Activated naive CD8-positive, alpha-beta T cell treated with anti-CD3 and anti-CD28 coated beads, Interleukin-2, amount 10 ng/mL, durations not matched to agents 7 days and 5 days (primary cell): ENCODE measurements at places on chromosomes 1 and 21. TPM values are rescaled to one million over a fixed set of nuclear protein-coding genes. Genes with fewer than 3 reads are reported as not detected.
A peak's percentile ranks its signal among the peaks of the same experiment; 100 is the strongest.

ARV1 gene
- 18.6 TPM for total RNA-seq

GRCh38 chr21:44887807-44888580 is 14.5 kb upstream of the PTTG1IP start:
- peak overlapping the region; percentile 30 for H3K27ac ChIP-seq
- H3K4me3 ChIP-seq = no peak overlapping the region
- no peak for DNase-seq
- H3K4me1 ChIP-seq = peaks cover 10% of the 10 kb centered on the region
- H3K27me3 ChIP-seq = no peaks in the 10 kb centered on the region
- H3K36me3 ChIP-seq = peaks cover 5% of the 10 kb centered on the region

CAPN8 gene
- not detected for total RNA-seq

GRCh38 chr1:3642919-3643675 is 6.8 kb downstream of the WRAP73 start:
- peaks cover 3% of the 10 kb centered on the region for H3K36me3 ChIP-seq
- DNase-seq = no peak
- H3K4me3 ChIP-seq = no peak overlapping the region
- peaks cover 2% of the 10 kb centered on the region for H3K4me1 ChIP-seq
- H3K27ac ChIP-seq = no peak overlapping the region

RGS8 gene
- total RNA-seq = not detected

GRCh38 chr1:147772570-147772969 is 12.2 kb upstream of the GJA5 start:
- DNase-seq = no peak
- no peaks in the 10 kb centered on the region for H3K36me3 ChIP-seq
- no peak overlapping the region for H3K27ac ChIP-seq
- peaks cover 4% of the 10 kb centered on the region for H3K4me1 ChIP-seq
- peaks cover 23% of the 10 kb centered on the region for H3K27me3 ChIP-seq

DNA sequence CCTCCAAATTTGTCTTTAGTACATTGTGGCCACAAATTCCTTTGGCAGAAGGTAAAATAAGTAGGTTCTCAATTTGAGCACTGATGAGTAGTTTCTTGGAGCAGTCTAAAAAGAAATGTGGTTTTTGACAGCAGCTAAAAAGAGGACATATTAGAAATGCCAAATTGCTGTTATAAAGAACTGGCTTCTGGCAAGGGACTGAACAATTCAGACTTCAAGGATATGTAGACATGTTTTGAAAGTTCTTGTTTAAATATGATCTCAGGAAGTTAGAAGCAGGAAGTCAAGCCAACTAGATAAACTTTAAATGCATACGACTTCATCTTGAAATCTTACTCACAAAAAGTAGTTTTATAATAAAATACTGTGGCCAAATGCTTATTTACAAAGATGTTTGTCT is 18.8 kb downstream of the C1orf52 start:
- no peak overlapping the region for H3K4me3 ChIP-seq
- peaks cover 6% of the 10 kb centered on the region for H3K27me3 ChIP-seq
- peaks cover 6% of the 10 kb centered on the region for H3K36me3 ChIP-seq
- DNase-seq = no peak
- H3K27ac ChIP-seq = peak overlapping the region; percentile 81

- no peak overlapping the region for H3K4me3 ChIP-seq
- DNase-seq = peak; percentile 3
- H3K36me3 ChIP-seq = no peaks in the 10 kb centered on the region
- H3K4me1 ChIP-seq = no peaks in the 10 kb centered on the region
Observed at GRCh38 chr1:53550201-53550741, 91.1 kb downstream of the DMRTB1 start.

FAM43B gene
- total RNA-seq = not detected

DNA sequence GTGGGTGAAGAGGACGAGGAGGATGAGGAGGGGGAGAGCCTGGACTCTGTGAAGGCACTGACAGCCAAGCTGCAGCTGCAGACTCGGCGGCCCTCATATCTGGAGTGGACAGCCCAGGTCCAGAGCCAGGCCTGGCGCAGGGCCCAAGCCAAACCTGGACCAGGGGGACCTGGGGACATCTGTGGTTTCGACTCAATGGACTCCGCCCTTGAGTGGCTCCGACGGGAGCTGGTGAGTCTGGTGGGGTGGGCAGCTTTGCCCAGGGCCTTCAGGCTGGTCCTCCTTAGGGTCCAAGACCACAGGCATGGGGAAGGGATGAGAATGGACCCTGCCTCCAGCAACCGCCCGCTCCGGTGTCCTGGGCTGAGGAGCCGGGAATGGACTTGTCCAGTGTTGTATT is 430 bp downstream of the FAM167B start:
- DNase-seq = no peak
- H3K36me3 ChIP-seq = peaks cover 13% of the 10 kb centered on the region
- peak overlapping the region; percentile 99 for H3K27ac ChIP-seq
- peaks cover 44% of the 10 kb centered on the region for H3K4me1 ChIP-seq
- peak overlapping the region; percentile 86 for H3K4me3 ChIP-seq
- no peaks in the 10 kb centered on the region for H3K27me3 ChIP-seq

- no peak overlapping the region for H3K4me3 ChIP-seq
- peaks cover 12% of the 10 kb centered on the region for H3K4me1 ChIP-seq
- no peaks in the 10 kb centered on the region for H3K27me3 ChIP-seq
- no peak for DNase-seq
- no peak overlapping the region for H3K27ac ChIP-seq
Observed at GRCh38 chr1:17416389-17416788, 23.1 kb downstream of the RCC2 start.

CCDC27 gene
- total RNA-seq = not detected

GRCh38 chr21:34706337-34706736 is 37.5 kb downstream of the CLIC6 start:
- H3K27me3 ChIP-seq = peaks cover 25% of the 10 kb centered on the region
- no peak overlapping the region for H3K27ac ChIP-seq
- H3K4me3 ChIP-seq = no peak overlapping the region
- H3K4me1 ChIP-seq = peaks cover 27% of the 10 kb centered on the region

DNA sequence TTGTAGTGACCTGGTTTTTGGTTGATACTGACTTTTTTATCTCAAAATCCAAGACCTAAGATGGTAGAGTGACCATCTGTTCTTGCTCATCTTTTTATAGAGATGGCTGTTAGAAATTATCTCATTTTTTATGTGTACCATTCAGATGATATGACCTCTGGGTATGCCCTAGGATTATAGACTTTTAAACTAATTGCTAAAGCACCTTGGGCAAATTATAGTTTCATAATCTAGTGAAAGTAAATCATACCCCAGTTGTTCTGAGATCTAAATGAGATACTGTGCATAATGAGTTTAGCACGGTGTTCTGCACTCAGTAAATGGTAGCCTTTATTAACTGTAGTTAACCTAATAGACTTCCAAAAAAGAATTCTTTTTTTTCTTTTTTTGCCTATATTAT is 182.6 kb upstream of the L1TD1 start:
- H3K27me3 ChIP-seq = no peaks in the 10 kb centered on the region
- H3K4me3 ChIP-seq = no peak overlapping the region
- no peak for DNase-seq

GORAB gene
- 13.2 TPM for total RNA-seq

- no peaks in the 10 kb centered on the region for H3K36me3 ChIP-seq
- H3K27me3 ChIP-seq = no peaks in the 10 kb centered on the region
- DNase-seq = no peak
Observed at GRCh38 chr1:18940303-18941020, 16.0 kb downstream of the IFFO2 start.

FCRLB gene
- 0.97 TPM for total RNA-seq

- peaks cover 68% of the 10 kb centered on the region for H3K27me3 ChIP-seq
- peak overlapping the region; percentile 44 for H3K4me3 ChIP-seq
- peak overlapping the region; percentile 38 for H3K27ac ChIP-seq
- peaks cover 11% of the 10 kb centered on the region for H3K36me3 ChIP-seq
- H3K4me1 ChIP-seq = peaks cover 36% of the 10 kb centered on the region
Observed at GRCh38 chr1:63320022-63320721, 2.2 kb upstream of the FOXD3 start.

GRCh38 chr1:64892576-64893573 is 73.5 kb downstream of the JAK1 start:
- H3K4me3 ChIP-seq = no peak overlapping the region
- H3K27ac ChIP-seq = no peak overlapping the region
- H3K4me1 ChIP-seq = peaks cover 70% of the 10 kb centered on the region
- H3K36me3 ChIP-seq = peaks cover 10% of the 10 kb centered on the region
- DNase-seq = no peak

DNA sequence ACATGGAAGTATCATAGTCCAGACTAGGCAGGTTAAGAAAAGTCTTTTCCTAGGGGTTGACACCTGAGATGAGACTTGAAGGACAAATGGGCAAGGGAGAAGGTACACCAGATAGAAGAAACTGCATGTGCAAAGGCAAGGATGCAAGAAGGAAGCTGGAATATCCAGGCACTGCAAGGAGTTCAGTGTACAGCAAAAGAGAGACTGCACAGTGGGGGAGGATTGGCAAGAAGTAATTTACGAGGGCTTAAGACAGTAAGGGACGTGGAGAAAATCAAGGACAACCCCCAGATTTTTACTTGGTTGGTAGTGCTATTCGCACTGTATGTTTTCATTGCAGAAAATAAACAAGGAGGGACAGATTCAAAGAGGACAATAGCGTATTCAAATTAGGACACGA is 58.5 kb downstream of the DNM3 start:
- no peak overlapping the region for H3K4me3 ChIP-seq
- H3K36me3 ChIP-seq = peaks cover 1% of the 10 kb centered on the region
- DNase-seq = no peak

- no peaks in the 10 kb centered on the region for H3K36me3 ChIP-seq
- no peak overlapping the region for H3K27ac ChIP-seq
- no peak for DNase-seq
- no peaks in the 10 kb centered on the region for H3K4me1 ChIP-seq
- peaks cover 19% of the 10 kb centered on the region for H3K27me3 ChIP-seq
- H3K4me3 ChIP-seq = no peak overlapping the region
Observed at GRCh38 chr1:214582289-214582891, 20.6 kb upstream of the CENPF start.

RPTN gene
- total RNA-seq = not detected

DNA sequence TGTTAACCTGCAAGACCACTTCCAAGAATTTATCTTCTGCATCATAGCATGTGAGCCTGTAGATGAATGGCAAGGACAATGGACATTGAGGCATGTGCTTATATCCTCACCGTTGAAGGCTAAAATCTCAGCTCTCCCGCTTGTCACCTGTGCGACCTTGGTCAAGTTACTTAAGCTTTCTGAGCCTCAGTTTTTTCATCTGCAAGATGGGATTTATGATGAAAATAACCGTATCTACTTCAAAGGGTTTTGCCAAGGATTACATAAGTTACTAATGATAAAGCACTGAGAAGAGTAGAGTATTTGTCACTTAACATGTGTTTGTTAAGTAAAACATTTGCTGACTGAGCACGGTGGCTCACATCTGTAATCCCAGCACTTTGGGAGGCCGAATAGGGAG is 14.9 kb downstream of the RAP1GAP start:
- H3K36me3 ChIP-seq = peaks cover 2% of the 10 kb centered on the region
- peaks cover 9% of the 10 kb centered on the region for H3K4me1 ChIP-seq
- H3K4me3 ChIP-seq = no peak overlapping the region
- peaks cover 25% of the 10 kb centered on the region for H3K27me3 ChIP-seq

ETNK2 gene
- 0.75 TPM for total RNA-seq

DNA sequence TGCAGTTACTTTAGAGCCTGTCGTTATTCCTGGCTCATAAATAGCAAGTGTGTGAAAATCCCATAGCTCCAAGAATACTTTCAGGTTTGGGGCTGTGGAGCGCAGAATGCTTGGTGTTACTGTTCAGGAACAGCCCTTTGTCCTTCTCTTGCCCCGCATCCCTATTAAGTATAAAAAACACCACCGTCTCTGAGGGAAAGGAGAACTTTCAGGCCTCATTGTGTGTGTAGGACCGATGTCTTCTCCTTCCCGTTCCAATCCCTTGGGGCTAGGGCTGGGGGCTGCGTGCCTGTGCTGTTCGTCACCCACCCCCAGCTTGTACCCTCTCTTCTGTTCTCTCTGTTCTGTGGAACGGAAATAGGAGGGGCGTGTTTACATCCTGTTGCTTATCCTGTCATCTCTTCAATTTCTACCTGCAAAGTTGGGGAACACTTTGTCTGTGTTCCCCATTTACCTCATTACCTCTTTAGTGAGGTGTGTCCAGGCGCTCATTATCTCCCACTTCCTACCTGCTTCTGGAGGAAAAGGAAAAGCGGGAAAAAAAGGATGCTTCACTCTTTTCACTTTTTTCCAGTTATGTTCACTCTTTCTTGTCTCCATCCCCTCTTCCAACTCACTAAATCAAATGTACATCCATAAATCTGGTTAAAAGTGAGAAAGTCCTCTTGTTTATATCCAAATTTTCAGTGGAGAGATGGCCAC is 788 bp upstream of the TXNIP start:
- H3K27me3 ChIP-seq = no peaks in the 10 kb centered on the region
- H3K4me3 ChIP-seq = peak overlapping the region; percentile 100
- H3K27ac ChIP-seq = peak overlapping the region; percentile 99
- H3K4me1 ChIP-seq = peaks cover 49% of the 10 kb centered on the region
- peaks cover 41% of the 10 kb centered on the region for H3K36me3 ChIP-seq

CYP4X1 gene
- not detected for total RNA-seq

PPM1J gene
- total RNA-seq = 0.25 TPM

LRRC7 gene
- total RNA-seq = not detected
